ENCODE measurements at places on chromosomes 7 and 10. TPM values are rescaled to one million over a fixed set of nuclear protein-coding genes. Genes with fewer than 3 reads are reported as not detected.

Gene OAT
- 231 TPM for total RNA-seq

DNA sequence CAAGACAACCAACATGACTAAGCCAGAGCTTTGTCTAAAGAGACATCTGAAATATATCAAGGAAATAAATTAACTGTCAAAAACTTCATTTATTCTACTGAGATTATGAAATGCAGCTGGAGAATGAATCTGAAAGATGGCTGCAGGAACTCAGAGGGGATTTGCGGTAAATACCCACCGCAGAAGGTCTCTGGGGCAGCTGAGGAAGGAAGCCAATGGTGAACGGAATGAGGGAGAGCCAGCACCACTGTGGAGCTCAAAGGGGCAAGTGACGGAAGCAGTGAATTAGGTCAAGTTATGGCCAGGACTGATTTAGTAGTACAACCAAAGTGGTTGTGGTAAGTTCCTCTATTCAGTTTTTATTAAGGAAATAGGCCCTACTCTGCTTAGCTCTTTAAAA, 215.3 kb upstream of the GLI3 start:
- H3K36me3 ChIP-seq, result no peaks in the 10 kb centered on the region
- H3K4me1 ChIP-seq, result no peaks in the 10 kb centered on the region
- no peak overlapping the region for H3K4me3 ChIP-seq
- H3K27ac ChIP-seq, result no peak overlapping the region
- H3K27me3 ChIP-seq, result no peaks in the 10 kb centered on the region

Gene HOXA2
- total RNA-seq, result 8.1 TPM

- no peaks in the 10 kb centered on the region for H3K4me1 ChIP-seq
- H3K27me3 ChIP-seq, result no peaks in the 10 kb centered on the region
- H3K27ac ChIP-seq, result no peak overlapping the region
- no peak for DNase-seq
These were observed 101.2 kb downstream of the KIAA1217 start for GRCh38 chr10:24310104-24310503.

GRCh38 chr7:13682626-13683025, 306.8 kb downstream of the ETV1 start:
- no peak overlapping the region for H3K4me3 ChIP-seq
- H3K27ac ChIP-seq, result no peak overlapping the region
- H3K4me1 ChIP-seq, result no peaks in the 10 kb centered on the region
- no peak for DNase-seq
- H3K27me3 ChIP-seq, result no peaks in the 10 kb centered on the region
